ENCODE measurements at places on chromosomes 12 and 14. TPM values are rescaled to one million over a fixed set of nuclear protein-coding genes. Genes with fewer than 3 reads are reported as not detected.

DNA sequence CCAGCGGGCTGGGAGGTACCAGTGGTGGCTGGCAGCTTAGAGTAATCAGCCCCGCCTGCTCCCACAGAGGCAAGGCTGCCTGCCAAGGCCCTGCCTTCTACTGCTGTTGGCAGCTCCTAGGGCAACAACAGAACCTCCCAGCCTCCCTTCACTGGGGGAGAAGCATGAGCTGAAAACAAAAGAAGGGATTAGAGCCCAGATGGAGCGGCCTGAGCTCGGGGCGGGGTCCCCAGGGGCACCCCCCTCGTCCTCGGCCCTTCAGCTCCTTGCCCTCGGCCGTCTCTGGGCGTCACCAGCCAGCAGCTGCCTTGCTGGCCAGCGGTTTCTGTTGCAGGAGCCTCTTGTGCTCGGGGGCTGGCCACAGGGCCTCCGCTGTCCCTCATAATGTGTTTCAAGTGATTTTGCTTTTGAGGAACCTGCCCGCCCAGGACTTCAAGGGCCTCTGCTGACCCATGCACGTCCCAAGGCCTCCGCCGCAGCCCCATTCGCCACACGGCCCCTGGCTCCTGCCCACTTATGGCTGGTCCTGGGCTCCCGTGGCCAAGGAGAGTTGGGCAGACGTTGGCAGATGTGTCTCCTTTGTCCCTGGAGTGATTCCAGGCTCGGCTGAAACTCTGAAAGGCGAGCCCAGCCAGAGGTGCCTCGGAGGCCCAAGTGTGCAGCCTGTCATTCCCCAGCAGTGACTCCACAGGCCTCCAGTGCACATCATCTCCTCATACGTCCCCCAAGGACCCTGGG, 49.7 kb downstream of the PSMA6 start:
- peak; percentile 74 for DNase-seq

DNA sequence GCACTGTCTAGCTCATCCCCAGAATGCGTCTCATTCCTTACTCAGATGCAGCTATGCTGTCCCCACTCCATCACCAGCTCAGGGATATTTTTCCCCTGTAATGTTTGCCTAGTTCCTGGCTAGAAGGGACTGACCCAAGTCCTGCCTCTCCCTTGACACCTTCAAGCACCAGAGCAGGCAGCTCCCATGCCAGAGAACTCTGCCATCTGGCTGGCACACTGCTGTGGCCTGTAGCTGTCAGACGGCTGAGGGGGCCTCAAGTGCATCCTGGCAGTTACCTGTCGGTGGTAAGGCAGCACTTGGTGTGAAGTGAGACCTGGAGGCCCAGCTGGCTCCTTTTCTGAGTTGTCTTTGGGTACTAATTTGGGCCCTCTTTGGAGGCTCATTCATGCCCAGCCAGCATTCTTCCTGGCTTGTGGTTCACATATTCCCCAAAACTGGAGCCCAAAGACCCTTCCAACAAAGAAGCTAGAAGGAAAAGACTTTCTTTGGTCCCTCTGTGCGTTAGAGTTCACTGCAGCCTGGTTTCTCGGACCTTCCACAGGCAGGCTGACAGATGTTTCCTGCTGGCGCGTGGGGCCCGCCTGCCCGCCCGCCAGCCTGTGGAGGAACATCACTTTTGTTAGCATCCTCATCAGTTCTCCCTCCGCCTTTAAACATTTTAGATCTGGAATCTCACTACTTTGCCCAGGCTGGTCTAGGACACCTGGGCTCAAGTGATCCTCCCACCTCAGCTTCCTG, 33.0 kb downstream of the RNF34 start:
- no peak for DNase-seq

DNA sequence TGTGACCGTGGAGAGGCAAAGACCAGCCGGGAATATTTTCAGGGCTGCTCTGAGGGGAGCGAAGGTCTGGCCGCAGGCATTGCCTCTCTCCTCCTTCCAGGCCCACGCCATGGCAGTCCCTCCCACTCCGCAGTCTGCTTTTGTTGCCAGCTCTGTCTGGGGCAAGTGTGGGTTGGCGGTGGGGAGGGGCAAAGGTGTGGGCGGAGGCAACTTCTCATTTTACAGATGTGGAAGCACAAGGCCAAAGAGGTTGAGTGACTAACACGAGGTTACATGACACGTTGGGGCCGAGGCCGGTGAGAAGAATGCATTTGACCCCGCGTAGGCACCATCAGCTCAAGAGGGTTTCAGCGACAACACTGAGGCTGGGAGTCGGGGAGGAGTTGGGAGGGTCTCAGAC, 6.1 kb upstream of the FAIM2 start:
- no peak for DNase-seq

The INHBC gene
- polyA plus RNA-seq, result not detected

The OR6C2 gene
- not detected for polyA plus RNA-seq

The GSC gene
- 0.88 TPM for polyA plus RNA-seq

Measured in hindlimb muscle (tissue), 1 donor.